ENCODE measurements at places on chromosomes 11 and 22.

DNA sequence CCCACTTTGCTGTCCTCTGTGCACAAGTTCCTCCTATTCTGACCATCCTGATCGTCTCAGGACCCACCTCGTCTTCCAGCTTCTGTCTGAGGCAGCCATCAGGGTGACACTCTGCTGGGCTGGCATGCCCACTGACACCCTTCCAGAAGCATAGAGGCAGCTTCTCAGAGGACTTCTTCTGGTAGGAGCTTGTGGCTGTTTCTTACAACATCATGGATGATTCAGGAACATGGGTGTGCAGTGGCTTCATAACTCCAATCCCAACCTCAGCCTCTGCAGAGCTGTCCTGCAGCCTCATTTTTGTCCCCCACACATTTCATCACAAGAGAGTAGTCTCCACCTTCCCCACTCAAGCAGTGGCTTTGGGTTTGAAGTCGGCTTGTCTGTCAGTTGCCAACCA lies 20.9 kb upstream of the CTR9 start:
- DNase-seq: no peak

DNA sequence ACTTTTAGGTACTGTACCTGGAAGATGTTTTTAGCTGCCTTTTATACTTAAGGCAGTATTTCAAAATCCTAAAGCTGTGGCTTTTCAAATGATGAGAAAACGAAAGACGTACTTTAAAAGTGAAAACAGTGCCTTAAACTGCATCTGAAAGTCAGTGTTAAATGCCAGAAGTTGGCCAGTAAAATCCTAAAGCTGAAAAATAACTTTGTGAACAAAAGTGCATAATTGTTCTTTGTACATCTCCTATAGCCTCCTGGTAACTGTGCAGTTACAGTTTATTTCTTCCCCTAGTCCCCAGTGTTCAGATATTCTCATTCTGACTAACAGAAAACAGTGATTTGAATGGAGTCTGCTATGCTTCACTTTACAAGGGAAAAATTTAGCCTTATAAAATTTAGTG lies 6.8 kb downstream of the EED start:
- no peak for DNase-seq

DNA sequence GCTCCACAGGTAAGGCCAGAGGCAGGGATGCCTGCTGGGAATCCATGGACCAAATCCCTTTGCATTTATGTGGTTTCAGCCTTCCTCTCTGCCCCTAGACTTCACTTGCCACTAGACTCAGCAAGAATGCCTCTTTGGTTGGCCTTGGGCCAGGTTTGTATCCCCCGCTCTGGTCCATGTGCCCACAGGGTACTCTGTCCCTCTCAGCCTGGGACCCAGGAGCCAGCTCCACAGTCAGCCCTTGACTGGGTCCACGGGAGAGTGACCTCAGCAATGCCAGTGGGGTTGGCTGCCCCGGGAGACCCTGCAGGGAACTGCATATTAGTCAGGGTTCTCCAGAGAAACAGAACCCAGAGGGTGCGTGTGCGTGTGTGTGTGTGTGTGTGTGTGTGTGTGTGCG lies 28.3 kb upstream of the LINC01488 start:
- no peak for DNase-seq

GRCh38 chr11:106986261-106986660 lies 32.0 kb downstream of the GUCY1A2 start:
- DNase-seq: no peak

Data from activated CD4-positive, alpha-beta T cell treated with anti-CD3 and anti-CD28 coated beads, Interleukin-2, amount 50 U/mL, for 1 hour (primary cell).